ENCODE measurements at places on chromosomes 4 and X.
A peak's percentile ranks its signal among the peaks of the same experiment; 100 is the strongest.

DNA sequence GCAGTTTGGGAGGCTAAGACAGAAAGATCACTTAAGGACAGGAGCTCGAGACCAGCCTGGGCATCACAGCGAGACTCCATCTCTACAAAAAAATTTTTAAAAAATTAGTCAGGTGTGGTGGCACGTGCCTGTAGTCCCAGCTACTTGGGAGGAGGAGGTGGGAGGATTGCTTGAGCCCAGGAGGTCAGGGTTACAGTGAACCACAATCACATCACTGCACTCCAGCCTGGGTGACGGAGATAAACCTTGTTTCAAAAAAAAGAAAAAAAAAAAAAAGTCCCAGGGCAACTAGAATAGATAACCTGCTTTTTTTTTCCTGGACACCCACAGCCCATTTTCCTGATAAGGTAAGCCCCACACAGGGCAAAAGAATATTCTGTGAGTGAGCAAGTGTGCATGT, 96.3 kb downstream of the C4orf51 start:
- no peak for DNase-seq

- no peak for DNase-seq
These were observed 71.0 kb upstream of the DHX15 start for GRCh38 chr4:24655326-24655725.

DNA sequence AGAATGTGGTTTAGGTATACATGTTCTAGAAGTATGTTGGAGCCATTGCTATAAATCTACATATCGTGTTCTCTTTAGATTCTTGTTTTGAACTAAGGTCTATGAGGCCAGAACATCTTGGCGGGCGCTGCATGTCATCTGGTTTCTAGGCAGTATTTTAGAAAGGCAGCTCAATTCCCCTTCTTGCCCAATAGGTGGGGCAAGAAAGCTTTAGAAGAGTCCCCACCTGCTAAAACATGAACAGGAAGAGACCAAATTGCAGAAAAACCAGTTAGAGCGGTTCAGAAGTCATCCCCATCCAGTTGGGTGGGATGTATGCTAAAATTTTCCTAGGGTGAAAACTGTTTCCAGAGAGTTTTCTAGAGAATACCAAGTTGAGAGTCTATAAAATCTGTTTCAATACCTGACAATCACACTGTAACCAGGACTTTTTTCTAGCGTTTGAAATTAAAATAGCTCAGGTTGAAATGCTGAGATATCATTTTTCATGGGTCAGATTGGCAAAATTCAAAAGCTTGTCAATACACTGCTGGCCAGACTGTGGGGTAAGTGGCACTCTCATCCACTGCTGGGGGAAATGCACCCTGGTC, 17.5 kb upstream of the SH3KBP1 start:
- DNase-seq: peak; percentile 69

DNA sequence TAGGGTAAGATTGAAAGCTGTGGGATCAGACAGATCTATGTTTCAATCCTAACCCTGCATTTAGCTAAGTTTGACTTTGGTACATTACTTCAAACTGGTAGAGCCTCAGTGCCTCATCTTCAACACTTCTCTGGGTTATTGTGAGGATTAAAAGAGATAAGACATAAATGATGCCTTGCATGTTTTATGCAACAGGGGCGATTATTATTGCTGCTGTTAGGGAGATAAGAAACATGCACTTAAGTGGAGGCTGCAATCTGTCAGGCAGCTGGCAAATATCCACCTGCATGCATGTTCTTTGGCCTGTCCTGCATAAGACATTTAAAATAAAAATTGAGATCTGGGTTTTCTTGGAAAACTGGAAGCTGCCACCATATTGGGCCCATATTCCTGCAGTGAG, 24.6 kb downstream of the UNC5C start:
- no peak for DNase-seq

- DNase-seq: peak; percentile 54
These were observed 941.2 kb upstream of the TENM3 start for GRCh38 chr4:181301735-181302710.

DNA sequence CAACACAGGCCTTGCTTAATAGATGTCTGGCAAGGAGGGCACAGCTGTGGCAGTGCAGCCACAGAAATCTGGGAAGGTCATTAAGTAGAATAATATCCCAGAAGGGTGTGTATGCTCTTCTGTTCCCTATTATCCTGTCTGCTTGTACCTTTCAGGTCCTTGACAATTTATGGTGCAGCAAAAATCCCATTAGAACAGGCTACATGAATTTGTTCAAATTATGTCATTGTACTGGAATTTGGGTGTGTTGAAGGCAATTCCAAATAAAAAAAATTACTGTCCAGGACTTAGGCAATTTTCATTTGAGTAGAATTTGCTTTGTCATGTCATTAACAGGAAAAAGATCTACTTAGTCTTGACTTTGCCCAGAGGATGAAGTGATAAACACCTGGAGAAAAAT, 192.1 kb downstream of the IDS start:
- DNase-seq: no peak

- peak; percentile 1 for DNase-seq
These were observed 983.2 kb upstream of the IGFBP7 start for GRCh38 chr4:58093352-58093751.

GRCh38 chrX:49041744-49042580, 1.2 kb downstream of the TFE3 start:
- DNase-seq: peak; percentile 58

DNA sequence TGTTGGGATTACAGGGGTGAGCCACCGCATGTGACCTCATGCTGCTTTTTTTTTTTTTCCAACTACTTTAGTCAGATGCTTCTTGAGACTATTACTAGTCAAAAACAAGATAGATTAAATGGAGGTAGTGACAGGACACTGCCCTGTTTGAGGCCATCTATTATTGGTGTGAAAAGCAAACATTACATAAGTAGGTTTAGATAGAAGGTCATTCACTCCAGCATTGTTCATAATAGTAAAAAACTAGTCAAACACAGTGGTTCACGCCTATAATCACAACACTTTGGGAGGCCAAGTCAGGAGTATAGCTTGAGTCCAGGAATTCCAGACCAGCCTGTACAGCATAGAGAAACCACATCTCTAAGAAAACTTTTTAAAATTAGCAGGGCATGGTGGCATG, 16.3 kb downstream of the XIAP start:
- DNase-seq: no peak

DNA sequence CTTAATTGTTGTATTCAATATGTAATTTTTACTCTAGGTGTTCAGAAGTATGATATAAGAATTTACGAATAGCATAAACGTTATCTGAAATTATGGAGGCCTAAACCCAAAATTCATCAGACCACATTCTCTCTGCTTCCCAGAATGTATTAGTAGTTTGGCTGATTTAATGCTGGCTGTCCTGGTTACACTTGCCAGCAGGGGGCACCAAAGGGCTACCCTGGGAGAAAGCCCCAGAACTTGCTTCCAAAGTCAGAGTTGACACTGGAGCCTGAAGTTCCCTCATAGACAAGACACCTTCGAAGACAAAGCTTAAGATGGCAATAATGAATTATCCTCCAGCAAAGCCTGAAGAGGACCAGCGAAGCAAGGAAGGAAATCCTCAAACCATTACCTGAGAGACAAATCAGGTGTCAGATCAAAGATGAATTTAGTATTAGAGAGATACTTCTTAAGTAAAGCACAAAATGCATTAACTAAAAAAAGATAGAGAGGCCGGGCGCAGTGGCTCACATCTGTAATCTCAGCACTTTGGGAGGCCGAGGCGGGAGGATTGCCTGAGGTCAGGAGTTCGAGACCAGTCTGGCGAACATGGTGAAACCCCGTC, 11.3 kb upstream of the ANOS1 start:
- DNase-seq: peak; percentile 59

DNA sequence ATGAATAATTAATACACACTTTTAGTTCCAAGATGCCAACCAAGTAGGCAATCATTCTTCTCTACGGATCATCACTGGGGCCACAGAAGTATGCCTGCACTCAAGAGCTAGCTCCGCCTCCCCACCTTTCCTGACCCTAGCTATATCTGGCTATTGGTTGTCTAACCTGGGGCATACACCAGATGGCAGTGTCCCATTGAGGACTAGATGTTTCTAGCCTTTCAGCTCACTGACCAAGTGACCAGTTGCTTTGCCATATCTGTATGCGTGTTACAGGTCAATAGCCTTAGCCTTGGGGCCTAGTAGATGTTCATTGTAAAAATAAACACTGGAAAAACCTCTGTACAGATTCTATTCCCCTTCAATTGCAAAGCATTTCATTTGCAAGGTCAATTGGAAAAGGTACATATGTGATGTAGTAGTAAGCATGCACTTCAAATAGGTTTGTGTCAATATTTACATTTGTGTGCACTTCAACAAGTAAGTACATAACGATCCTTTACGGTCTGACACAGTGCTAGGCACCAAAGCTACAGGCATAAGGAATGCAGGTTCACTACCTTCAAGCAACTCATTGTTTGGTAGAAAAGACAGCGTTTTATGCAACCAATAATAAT, 521.7 kb downstream of the PPARGC1A start:
- DNase-seq: peak; percentile 45

- DNase-seq: no peak
These were observed 71.8 kb downstream of the RAPGEF2 start for GRCh38 chr4:159174645-159175084.

- no peak for DNase-seq
These were observed 26.2 kb upstream of the SLC25A6 start for GRCh38 chrX:1417921-1418771.

- DNase-seq: no peak
These were observed 1.3 kb upstream of the MAMLD1 start for GRCh38 chrX:150361777-150362351.

DNA sequence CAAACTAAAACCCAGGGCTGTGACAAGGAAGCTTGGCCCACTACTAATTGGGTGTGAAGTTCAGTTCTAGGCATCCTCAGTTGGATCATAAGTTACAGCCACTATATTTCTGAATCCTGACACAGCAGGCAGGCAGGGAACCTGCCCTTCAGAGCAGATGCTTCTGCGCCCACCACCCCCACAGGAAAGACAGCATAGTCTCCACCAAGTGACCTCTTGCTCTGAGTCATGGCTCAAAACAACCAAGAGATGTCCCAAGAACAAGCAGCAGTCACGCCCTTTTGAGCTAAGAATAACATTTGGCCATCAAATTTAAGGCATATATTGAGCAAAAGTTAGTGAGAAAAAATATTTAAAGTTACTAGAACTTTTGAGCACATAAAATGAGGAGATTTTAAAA, 170.7 kb upstream of the SMARCAD1 start:
- DNase-seq: peak; percentile 3

GRCh38 chr4:37679301-37679700, 6.9 kb downstream of the RELL1 start:
- no peak for DNase-seq

DNA sequence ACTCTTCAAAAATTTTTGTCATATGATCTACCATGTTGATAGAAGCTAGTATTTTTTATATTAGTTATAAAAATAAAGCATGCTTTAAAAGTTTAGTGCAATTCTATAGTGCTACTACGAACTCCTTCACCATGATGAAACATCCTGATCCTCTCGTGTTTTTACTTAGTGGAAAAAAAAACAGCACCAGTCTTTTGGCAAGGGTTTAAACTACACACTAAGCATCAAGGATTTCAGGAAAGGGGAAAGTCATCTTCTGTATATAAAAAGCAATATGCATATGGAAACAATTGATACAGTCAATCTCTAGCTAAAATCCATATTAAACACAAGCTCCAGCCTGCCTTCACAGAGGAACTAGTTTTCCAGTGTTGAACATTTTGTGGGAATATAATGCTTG, 18.7 kb downstream of the CHM start:
- DNase-seq: no peak

GRCh38 chr4:95921470-95921869, 81.6 kb downstream of the PDHA2 start:
- DNase-seq: no peak

- no peak for DNase-seq
These were observed 97.3 kb upstream of the NOCT start for GRCh38 chr4:138918169-138918869.

DNA sequence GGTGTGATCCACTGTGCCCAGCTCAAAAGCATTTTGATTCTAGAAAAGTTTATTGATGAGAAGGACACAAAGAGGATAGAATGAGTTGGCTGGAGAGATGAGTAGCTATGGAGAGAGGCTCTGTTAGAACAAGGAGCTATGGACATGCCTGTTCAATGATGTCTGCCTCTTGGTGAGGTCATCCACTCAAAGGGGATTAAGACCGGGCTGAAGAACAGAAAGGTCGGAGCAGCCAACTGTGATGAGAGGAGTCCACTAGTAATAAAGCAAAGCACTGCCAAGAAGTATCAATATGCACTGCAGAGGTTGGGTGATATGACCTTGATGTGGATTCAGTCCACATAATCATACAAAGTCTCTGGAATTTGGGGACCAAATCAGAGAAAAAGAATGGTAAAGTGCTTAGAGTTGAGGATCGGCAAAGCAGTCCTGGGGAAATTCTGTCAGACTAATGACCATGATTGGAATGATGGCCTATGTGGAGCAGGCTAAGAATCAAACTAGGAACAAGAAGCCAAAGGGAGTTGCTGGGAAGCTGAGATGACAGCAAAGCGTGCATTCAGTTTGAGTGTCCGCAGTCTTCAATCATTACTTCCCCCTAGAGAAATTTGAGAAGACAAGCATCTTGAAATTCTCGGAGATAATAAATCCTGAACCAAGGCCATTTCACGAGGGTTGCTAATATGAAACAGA, 55.7 kb upstream of the MMAA start:
- no peak for DNase-seq

GRCh38 chrX:97692575-97692974, 808.9 kb downstream of the RPA4 start:
- DNase-seq: no peak

DNA sequence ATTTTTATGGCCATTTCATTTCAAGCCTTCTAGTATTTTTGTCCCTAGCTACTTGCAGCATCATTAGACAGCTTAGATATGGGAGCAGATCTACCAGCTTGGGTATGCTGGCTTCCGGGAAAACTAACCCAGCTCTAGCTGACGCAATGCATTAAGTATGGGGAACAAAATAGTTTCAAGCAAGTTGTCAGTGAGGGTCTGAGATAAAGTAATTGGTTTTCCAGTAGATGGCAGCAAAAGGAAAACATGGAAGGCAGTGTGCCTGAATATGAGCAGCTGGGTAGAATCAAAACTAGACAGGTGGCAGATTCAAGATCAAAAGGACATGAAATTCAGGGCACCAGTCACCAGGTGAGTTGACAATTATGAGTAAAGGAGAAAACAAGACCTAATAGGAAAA, 340.9 kb upstream of the CTSO start:
- peak; percentile 47 for DNase-seq

DNA sequence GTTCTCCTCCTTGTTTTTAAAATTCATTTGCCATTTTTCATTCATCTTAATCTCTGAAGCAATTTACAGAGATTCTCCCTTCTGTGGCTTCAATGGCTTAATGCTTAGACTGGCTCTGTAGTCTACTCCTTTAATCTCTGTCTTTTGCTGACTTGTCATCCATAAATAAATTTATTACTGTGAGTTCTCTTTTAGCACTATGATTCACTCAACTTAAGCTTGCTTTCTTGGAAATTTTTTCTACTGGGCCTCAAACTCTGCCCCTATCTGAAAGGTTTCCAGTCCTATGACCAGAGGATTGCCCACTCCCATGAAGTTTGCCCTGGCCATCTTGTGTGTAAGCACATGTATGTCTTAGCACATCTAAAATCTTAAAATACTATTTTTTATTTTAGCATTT, 251.1 kb downstream of the DCLK2 start:
- no peak for DNase-seq

GRCh38 chrX:53362449-53362848, 60.0 kb downstream of the SMC1A start:
- DNase-seq: peak; percentile 86

GRCh38 chrX:39159921-39160507, 358.8 kb downstream of the MID1IP1 start:
- no peak for DNase-seq

GRCh38 chr4:164617426-164617825, 136.5 kb upstream of the SMIM31 start:
- DNase-seq: no peak

GRCh38 chr4:120225527-120225926, 158.9 kb upstream of the MAD2L1 start:
- no peak for DNase-seq
